ENCODE measurements at places on chromosomes 6 and 20.

- no peak for DNase-seq
Measured at GRCh38 chr6:166490671-166491500, 95.6 kb downstream of the RAMACL start.

DNA sequence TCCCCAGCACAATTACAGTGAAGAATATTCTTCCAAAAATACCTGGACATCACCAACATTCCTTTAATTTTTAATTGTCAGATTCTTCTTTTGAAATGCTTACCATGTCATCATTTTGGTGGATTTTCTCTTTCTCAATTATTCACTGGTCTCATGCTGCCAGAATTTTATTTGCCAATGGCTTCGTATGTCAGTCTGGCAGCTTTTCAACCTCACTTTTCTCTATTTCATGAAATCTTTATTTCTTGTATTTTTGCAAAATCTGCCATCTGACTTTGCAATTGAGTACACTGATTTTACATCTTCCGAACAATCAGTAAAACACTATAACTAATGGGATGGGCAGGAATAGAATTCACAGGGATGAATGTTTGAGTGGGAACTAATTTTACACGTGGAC is 84.1 kb downstream of the BTBD9 start:
- no peak for DNase-seq

DNA sequence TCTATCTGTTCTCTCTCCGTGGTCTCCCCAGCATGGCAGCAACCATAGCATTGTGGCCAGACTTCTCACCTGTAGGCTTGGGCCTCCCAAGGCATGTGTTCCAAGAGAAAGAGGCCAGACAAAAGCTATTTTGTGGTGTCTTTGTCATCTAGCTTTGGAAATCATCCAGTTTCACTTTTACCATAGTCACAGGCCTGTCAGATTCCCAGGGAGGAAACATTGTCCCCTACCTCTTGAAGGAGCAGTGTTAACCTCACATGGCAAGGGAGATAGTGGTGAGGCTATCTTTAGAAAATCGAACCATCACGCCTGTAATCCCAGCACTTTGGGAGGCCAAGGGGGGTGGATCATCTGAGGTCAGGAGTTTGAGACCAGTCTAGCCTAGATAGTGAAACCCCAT is 42.3 kb upstream of the RALGAPA2 start:
- DNase-seq = no peak

GRCh38 chr6:28347119-28347518 is 2.6 kb upstream of the ZKSCAN3 start:
- no peak for DNase-seq

GRCh38 chr6:99614430-99615186 is 8.0 kb downstream of the PRDM13 start:
- DNase-seq = no peak

GRCh38 chr6:36289281-36289878 is 19.5 kb downstream of the PNPLA1 start:
- DNase-seq = no peak

DNA sequence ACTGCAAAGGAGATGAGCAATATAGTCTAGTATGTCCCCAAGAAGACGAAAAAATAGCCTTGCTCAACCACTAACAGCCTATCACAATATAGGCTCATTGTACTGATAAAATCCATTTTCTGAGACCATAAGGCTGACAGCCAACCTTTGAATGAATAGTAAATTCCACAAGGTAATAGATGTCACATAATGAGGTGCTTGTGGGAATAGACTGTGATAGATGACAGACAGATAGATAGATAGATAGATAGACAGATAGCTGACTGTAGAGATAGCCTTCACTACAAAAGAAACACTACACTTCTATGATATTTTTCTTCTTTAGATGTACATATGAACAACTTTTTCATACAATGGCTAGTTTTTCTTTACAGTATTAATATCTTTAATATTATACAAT is 760.3 kb upstream of the NRSN1 start:
- no peak for DNase-seq

DNA sequence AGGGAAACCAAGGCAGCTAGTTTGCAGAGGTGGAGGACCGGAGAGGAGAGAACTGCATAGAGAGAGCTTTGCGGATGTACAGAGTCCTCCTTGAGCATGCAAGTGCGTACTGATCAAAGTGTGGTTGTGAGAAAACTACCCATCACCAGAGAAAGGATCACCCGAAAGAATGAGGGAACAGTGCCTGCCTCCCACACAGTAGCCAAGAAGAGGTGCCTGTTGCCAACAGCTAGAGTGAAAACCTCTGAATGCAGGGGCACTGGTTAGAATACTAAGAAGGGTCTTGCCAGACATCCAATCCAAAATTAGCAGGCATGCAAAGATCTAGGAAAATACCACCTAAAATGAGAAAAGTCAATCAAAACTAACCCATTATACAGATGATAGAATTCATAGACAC is 166.6 kb upstream of the AKAP12 start:
- DNase-seq = no peak

DNA sequence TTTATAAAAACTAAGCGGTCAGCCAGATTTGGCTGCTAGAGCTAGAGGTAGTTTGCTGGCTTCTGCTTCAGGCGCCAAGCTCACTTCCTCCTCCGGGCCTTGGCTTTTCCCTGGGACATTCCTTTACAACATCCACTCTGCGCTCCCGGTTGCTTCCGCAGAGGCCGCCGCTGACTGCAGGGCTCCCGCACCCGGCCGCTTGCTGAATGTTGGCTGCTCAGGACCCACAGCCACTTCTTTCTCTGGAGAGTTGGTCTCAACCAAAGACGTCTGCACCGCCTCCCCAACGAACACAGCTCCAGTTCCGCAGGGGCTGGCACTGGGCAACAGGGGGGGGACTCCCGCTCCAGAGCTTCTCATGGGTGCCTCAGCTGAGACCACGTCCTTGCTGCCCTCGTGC is 282.8 kb downstream of the TFAP2C start:
- no peak for DNase-seq

DNA sequence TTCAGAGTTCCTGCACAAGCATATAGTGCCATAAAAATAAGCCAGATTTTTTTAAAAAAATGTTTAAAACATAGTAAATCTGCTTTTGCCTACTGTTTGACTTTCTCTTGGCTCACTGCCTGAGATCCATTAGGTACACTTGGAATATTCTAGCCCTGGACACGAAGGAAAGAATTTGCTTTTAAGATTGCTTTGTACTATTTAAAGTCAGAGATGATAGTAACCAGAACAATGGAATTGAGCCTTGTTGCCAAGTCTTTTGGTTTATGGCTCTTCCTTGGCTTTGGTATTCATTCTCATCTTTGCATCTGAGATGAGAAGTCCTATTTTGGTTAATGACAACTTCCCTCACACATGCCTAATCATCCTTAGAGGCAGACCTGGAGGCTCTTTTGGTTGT is 32.4 kb downstream of the CNR1 start:
- no peak for DNase-seq

GRCh38 chr6:150906641-150907326 is 41.3 kb downstream of the MTHFD1L start:
- no peak for DNase-seq

DNA sequence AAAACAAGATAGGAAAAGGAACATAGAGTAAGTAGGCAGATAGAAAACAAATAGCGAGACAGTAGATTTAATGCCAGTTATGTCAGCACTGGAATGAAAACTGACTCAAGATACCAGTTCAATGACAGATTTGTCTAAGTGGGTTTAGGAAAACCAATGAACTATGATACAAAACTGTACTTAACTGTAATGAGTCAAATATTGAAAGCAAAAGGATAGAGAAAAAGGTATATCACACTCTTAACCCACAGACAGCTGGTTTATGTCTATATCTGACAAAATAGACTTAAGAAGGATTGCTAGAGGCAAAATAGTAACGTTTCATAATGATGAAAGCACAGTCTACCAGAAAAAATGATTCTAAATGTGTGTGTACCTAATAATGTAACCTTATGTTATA is 38.2 kb downstream of the ATRN start:
- no peak for DNase-seq

GRCh38 chr6:111788379-111789276 is 84.6 kb downstream of the FYN start:
- DNase-seq = no peak

DNA sequence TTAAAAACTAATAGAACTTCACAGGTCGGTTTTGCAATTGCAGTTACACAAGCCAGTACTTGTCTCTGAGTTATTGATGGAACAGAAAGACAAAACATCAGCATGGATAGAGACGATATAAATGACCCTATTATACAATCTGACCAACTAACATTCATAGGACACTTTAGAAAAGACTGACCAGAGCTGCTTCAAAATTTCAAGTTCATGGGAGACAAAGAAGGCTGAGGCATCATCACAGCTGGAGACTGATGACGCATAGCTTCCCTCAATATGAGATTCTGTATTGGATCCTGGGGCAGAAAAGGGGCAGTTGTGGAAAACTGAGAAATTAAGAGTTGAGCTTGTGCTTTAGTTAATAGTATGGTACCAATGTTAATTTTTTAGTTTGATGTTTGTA is 174.0 kb downstream of the THBS2 start:
- no peak for DNase-seq

DNA sequence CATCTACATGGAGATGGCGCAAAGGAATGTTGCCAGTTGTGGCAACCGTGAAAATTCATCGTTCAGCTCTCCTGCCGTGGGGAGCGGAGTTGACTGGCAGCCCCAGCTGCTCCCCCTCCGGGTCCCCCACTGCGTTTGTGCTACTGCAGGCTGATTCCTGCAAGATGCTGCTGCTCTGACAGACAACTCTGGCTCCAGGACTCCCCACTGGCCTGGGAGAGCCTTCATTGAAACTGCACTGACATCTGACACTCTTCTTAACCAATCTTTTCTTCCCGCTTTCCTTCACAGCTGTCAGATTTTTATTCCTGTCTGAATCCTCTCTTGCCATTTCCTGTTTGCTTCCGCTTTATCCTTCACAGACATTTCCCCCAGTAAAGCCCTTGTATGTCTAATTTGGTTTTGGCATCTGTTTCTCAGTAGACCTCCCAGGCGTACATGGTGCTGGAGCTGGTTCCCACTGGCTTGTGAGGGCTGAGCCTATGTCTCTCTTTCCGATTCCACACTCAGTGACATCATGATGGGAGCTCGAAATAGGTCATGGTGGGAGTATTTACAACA is 9.5 kb upstream of the ATRN start:
- DNase-seq = no peak

DNA sequence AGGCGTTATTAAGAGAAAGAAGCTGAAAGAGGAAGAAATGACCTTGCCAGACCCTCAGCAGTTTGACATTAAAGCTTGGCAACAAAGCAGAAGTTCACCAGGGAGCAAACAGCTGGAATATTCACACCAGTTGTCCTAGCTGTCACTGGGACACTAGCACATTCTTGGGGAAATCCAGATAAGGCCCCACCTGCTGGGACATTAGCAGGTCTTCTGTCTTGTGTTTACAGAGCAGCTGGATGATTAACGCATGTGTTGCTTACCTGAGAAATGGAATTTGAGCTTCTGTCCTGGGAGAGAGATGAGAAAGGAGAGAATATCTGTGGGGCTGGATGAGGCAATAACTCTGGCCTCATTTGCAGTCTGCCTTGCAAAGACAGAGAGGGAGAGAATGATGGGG is 137.6 kb upstream of the RIN2 start:
- DNase-seq = no peak

GRCh38 chr6:145485288-145485687 is 250.0 kb downstream of the EPM2A start:
- no peak for DNase-seq

DNA sequence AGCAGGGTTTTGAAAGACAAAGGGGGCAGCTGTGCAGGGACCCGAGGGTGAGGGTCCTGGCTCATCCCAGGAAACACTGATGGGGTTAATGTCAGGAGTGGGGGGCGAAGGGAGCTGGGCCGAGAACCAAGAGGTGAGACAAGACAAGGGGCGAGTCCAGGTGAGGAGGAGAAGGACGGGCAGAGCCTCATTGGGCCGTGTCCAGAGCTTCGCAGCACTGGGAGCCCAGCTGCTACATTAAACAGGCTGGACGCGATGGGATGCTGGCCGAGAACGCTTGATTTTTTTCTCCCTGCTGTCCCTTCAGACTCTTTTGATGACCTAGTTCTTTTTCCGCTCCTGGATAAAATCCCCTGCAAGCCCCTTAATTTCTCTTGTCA is 172.8 kb upstream of the SNX9 start:
- no peak for DNase-seq

DNA sequence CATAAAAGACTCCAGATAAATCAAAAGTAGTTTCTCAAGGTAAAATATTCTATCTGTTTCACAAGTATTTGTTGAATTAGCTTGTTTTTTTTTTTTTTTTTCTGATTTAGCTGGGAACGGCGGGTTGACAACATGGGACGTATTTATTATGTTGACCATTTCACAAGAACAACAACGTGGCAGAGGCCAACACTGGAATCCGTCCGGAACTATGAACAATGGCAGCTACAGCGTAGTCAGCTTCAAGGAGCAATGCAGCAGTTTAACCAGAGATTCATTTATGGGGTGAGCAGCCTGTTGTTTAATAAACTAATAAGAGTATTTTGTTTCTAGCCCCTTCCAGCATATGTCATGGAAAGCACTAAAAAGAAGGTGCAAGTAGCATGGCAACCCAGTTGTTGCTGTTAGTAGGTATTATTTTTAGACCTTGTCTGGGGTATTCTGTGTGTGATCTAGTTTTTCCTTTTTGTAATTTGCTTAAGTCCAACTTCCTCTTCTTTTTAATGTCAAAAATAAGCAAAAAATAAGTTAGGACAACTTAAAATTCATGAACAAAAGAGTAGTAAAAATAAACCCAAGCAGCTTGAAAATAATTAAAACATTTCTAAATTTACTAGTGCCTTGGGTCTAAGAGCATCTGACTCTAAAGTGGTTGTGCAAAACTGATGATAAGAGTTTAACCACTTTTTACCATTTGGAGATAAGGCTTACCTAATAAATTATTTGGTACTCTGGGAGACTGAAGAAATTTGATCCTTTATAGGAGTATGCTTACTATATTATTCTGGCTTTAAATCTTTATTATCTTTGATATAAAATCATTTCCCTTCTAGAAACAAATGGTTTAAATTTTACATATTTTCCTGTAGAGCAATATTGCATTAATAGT is 70.8 kb upstream of the DYNLRB1 start:
- DNase-seq = no peak

DNA sequence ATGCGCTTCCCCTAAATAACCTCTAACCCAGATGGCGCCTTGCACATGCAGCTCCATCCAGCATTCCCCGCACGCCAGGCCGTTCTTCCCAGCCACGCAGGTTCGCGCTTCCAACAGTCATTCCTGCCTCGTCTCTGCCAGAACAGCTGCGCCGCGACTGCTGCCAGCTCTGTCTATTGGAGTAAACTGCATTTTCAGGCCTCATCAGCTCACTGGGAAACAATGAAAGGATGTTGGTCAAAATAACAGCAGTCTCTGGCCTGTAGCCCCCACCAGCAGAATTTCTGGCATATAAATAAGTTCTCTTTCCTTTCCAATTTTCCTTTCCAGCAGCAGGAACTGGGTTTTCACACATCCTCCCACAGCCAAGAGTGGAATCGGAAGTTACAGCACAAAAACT is 14.6 kb downstream of the NRSN1 start:
- no peak for DNase-seq

GRCh38 chr6:57822896-57823358 is 505.5 kb downstream of the PRIM2 start:
- no peak for DNase-seq

DNA sequence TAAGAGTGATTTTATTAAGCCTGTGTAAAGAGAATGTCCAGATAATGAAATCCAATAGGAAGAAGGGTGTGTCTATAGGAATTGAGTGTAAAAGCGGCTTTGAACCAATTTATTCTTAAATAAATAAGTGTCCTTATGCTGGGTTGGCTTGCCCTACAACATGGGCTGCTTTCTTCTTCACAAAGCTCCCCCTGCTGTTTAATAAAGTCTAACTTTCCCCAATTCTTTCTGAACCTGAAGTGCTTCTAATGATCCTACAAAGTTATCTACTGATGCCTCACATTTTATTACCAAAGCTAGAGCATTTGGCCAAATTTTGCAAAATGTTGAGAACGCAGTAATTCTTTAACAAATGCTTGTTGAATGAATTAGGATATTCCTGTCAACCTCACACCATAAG is 36.3 kb upstream of the SIRT5 start:
- DNase-seq = no peak

All from neural crest cell (in vitro differentiated cells).